ENCODE measurements at places on chromosomes 13 and 19.

DNA sequence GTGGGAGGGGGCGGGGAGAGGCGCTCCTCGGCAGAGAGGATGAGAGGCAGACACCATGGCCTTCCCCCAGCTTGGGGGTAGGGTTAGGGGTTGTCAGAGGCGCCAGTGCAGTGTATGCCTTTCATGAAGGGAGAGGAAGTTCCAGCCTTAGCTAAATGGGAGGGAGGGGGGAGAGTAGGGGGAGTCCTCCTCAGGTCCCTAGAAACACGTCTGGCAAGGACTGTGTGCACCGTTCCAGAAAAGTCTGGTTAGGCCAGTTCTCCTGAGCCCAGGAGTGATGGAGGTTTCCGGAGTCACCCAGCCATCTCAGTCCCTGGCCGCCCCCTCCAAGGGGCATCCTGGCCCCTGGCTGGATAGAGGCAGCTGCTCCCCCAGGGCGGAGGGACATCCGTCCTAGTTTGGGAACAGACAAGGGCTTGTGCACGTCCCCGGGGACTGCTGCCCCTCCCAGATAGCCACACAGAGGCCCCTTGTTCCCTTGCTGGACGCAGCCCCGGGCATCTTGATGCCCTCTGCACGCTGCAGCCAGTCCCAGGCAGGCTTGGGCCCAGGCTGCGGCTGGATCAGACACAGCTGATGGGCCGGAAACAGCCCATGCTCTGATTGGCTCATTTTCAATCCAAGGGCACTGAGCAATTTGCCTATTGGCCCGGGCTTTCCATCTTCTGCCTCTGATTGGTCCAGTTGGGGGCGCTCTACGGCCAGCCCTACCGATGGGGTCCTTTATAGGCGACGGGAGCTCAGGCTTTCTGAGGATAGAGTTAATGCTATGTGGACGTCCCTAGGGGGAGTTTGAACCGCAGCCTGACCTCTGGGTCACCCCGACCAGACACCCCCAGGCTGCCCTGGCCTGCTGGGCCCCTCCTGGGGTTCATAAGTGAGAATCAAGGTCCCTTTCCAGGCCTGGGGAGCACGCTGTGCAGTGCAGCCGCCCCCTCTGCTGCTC lies 3.8 kb downstream of the S1PR2 start:
- no peak for DNase-seq

GRCh38 chr13:39311619-39312018 lies 273.4 kb downstream of the NHLRC3 start:
- DNase-seq, result no peak

DNA sequence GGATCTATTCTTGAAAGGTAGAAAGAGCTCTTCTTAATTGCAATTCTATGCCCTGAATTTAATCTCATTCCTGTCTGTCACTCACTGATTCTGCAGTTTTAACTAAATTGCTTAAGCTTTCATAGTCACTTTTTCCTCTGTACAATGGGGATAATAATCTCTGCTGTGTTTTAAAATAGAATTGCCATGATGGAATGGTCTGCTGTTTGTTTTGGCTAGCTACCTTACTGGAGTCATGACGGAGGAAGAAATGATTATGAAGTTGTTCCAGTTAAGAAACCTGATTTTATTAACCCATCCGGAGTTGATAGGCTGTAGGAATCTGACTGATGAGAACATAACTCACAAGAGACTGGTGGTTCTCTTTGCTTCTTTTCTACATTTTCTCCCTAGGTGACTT lies 54.9 kb upstream of the ITM2B start:
- DNase-seq, result no peak

DNA sequence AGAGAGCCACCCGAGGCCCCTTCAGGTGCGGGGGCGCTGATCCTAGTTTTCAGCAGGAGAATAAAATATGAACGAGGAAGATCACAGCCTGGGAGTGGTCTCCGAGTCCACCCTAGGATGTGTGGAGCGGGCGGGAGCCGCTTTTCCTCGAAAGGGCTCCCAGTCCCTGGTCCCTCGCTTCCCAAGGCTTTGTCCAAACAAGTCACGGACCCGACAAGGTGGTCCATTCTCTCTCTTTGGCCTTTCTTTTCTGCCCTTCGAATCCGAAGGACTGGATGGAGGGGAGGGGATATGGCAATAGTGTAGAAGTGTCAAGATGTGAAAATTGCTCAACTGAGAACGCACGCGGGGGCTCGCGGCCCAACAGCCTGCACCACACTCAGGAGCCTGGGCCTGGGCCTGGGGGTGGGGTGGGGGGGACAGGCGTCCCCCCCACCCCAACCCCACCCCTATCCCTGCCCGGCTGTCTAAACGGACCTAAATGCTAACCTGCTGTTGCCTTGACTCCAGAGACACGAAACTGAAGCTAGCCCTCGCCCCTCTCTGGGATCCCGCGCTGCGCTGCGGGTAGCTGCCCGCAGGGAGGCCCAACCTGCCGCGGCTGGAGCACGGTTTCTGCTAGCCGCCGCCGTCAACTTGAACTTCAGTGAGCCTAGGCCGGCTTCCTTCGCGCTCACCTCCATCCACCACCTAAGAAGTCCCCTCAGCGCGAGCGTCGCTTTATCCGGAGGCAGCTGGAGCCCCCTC lies 7.1 kb downstream of the ZIC2 start:
- DNase-seq, result no peak

DNA sequence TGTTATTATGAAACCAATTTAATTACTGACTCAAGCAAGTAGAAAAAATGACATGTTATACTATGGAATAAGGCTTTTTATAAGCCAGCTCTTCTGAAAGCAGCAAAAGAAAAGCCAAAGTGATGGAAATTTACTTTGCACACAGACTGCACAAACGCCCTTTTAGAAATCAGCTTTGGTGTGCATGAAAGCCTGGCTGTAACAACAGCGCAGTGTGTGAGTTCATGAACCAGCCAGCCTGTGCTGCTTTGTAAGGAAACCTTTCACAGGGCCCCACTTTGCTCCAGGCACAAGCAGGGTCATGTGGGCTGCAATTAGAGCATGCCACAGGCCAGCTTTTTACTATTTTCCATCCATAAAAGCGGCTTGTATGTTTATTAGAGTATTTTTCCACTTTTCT lies 13.6 kb upstream of the IFT88 start:
- DNase-seq, result no peak

DNA sequence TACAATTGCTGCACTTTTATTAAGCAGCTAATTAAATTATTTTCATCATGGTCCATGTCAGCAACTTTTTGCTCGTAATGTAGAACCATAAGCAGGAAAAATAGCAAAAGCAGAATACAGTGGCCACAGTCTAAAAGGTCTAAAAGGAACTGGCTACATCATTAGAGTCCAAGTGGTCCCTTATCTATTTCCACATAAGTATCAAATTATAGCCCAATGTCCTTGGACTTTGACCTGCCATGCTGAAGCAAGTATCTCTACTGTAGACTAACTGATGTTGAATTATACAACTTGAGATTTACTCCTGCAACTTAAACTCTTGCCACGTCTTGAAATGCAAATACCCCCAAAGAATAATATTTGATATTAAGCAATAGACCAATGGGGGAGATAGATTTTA lies 68.8 kb downstream of the OXGR1 start:
- no peak for DNase-seq

GRCh38 chr19:8515317-8515716 lies 1.4 kb upstream of the ZNF414 start:
- peak; percentile 85 for DNase-seq

GRCh38 chr13:34167347-34167746 lies 349.4 kb downstream of the RFC3 start:
- DNase-seq, result no peak

- DNase-seq, result peak; percentile 98
Observed at GRCh38 chr19:51784922-51785690, 9.9 kb upstream of the FPR3 start.

- no peak for DNase-seq
Observed at GRCh38 chr13:76778853-76779252, 107.4 kb downstream of the KCTD12 start.

- no peak for DNase-seq
Observed at GRCh38 chr13:32134241-32135055, 102.9 kb downstream of the FRY start.

DNA sequence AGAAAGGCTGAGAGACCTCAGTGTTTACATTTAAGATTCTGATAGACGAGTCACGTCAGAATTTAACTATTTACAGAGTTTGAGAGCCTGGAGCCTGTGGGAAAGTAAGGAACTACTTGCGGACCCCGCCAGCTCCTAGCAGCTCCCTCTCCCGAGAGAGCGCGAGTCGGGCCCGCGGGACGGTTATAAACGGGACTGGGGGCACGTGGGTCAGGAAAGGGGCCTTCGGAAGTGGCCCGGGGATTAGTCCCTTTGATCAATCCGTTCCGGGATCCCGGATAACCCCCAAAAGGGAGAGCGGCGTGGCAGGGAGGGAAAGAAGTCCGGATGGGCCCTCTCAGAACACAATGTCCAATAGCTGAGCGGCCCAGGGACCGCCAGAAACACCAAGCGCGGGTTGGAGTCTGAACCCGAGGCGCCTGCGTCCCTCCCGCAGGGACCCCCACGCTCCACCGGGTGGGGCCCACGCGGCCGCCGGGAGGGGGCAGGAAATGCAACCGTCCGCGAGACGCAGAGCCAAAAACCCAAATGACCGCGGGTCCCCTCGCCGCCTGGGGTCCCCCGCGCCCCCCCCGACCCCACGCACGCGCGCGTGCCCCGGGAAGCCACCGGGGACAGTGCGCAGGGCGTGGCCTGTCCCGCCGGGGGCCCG lies 3.6 kb downstream of the ZIC5 start:
- no peak for DNase-seq

GRCh38 chr19:51784109-51784785 lies 10.7 kb upstream of the FPR3 start:
- DNase-seq, result no peak

DNA sequence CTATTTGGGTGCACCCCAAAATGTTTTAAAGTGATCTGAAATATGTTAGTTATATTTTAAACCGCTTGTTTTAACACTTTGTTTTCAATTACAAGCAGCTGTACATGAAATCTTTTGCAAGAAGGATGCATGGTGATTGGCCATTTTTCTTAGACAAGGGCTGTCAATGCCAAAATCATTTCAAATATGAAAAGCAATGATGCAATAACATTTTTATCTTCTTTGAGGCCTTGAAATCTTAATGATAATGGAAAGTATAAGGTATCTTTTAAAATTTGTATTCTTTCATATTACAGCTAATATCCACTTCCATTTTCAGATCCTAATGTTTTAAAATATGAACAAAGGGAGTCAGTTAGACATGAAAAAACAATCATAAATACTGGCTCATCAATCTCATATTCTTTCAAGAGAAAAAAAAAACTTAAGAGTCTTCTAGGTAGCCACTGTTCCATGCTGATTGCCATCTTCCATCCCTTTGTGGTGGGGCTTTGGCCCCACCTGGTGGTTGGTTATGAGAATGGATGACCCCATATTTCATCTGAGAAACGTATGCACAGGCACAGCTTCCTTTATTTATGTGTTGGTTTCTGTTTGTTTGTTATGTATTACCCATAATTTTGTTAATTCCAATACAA lies 330.3 kb upstream of the MIR17HG start:
- peak; percentile 89 for DNase-seq

GRCh38 chr13:106354961-106355360 lies 180.5 kb downstream of the EFNB2 start:
- DNase-seq, result no peak

All from OCI-M1 (cell line).